ENCODE measurements at places on chromosomes 12 and 14.

DNA sequence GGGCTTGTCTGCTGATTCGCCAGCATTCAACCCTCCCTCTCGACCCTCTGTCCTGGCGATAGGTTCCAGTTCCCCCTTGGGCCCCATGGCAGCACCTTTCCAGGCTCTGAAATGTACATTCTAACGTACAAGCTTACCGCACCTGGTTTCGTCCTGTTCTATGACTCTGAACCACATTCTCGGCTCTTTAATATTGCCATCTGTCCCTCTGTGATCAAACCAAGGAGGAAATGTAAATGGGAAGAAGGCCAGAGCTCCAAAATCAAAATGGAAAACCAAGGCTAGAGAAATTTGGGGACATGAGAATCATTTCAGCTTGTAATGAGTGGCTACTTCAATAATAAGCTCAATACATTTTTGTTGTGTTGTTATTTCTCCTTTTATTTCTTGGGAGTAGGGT, 117.2 kb downstream of the TTC7B start:
- no peak for DNase-seq

DNA sequence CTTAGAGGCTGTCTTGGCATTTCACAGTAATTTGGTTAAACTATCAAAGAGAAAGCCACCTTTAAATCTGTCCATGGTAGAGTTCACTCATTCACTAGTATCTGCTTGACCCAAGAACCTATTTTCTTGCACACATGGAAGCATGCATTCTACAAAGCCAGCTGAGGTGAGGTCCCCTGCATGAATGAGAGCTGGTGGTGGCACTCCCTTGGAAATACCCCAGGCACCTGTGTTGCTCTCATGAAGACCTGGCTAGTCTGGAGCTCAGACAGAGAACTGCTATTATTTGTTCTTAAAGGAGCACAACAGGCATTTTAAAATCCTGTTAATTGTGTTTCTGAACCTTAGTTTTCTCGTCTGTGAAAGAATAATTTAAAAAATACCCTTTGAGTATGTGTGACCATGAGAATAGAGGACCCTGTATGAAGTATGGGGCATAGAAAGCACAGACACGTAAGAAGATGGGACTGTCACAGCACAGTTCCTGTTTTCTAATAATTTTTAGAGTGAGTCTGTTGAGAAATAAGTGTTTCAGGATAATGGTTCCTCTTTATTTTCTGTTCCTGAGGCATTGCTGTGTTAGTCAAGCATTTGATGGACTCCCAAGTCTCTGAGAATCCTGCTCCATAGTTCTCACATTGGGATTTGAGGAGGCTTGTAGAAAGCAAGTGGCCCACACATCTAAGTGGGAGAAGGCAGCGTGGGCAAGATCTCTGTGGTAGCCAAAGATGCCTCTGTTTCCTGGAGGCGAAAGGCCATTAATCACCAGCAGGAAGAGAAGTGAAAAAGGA, 10.9 kb downstream of the RGS6 start:
- DNase-seq: no peak

DNA sequence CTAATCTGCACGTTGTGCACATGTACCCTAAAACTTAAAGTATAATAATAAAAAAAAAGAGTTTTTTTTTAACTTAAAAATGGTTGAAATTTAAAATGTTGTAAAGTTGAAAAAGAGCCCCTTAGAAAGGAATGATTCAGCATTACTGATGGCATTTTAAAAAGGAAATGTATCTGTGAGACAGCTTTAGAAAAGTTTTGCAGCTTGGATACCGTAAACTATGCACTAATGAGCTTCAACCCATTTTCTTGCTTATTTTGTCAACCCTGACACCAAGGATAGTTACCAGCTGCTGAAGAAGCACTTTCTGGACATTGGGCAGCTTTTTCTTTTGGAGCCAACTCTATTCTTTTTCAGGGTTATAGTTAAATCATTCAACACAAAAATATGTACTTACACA, 4.3 kb downstream of the BICD1 start:
- DNase-seq: no peak

- no peak for DNase-seq
Measured at GRCh38 chr12:109500406-109501185, 23.2 kb downstream of the UBE3B start.

DNA sequence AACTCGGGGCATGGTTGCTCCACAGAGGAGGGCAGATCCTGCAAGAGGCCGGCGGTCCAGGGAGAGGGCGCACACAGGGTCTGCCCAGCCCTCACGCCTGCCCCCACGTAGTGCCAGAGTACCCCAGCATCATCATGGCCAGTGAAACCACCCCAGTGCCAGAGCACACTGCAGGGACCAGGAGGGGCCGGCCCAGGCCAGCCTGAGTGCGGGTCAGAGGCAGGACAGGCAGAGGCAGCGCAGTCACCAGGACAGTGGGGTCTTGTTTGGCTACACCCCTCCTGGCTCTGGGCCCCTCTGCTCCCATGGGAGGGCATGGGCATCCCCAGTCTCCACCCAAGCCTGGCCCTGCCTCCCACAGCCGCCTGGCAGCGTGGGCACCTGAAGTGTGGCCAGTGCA, 34.7 kb downstream of the LRCOL1 start:
- no peak for DNase-seq

GRCh38 chr12:65997056-65997455, 133.5 kb downstream of the LLPH start:
- DNase-seq: no peak

- DNase-seq: no peak
Measured at GRCh38 chr12:12726555-12727093, 9.5 kb downstream of the CDKN1B start.

DNA sequence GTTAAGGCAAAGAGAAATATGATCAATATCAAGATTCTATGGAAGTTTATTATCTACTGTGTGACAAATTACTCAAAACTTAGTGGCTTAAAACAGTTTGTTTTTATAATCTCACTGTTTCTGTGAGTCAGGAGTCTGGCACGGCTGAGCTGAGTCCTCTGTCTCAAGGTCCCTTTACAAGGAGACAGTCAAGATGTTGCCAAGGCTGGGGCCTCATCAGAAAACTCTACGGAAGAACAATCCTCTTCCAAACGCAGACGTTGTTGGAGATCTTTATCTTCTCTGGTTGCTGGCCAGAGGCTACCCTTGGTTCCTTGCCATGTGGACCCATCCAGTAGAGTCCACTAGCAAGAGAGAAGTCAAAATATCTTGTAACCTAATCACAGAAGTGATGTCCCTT, 100.6 kb upstream of the CCND2 start:
- DNase-seq: no peak

- peak; percentile 22 for DNase-seq
Measured at GRCh38 chr14:90495357-90496276, 98.8 kb downstream of the CALM1 start.

DNA sequence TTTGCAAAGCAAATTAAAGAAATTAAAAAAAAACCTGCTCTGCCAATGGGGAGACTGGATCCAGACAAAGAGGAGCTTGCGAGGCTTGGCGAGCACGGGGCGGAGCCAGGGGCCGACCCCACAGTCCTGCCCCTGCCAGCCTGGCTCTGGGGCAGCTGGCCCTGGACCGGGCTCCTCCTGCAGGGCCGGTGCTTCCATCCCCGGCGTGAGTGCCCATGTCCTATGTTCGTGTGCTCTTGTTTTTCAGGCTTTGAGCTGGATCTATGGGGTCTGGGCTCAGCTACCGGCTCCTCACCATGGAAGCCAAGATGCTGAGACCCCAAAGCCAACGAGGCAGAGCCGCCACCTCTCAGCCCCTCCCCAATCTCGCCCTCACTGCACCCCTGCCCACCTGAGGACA, 176.8 kb downstream of the KIF26A start:
- no peak for DNase-seq

GRCh38 chr14:102164241-102164641, 24.5 kb downstream of the WDR20 start:
- no peak for DNase-seq
